ENCODE measurements at places on chromosomes 16 and 17. TPM values are rescaled to one million over a fixed set of nuclear protein-coding genes. Genes with fewer than 3 reads are reported as not detected.

- H3K4me3 ChIP-seq: no peak overlapping the region
- H3K27me3 ChIP-seq: peaks cover 3% of the 10 kb centered on the region
- no peak for DNase-seq
- H3K27ac ChIP-seq: no peak overlapping the region
- H3K4me1 ChIP-seq: peaks cover 6% of the 10 kb centered on the region
Measured at GRCh38 chr16:65002265-65002664, 119.6 kb downstream of the CDH11 start.

- H3K27ac ChIP-seq: no peak overlapping the region
- no peak for DNase-seq
- H3K36me3 ChIP-seq: no peaks in the 10 kb centered on the region
Measured at GRCh38 chr16:73614131-73614530, 566.2 kb upstream of the ZFHX3 start.

DNA sequence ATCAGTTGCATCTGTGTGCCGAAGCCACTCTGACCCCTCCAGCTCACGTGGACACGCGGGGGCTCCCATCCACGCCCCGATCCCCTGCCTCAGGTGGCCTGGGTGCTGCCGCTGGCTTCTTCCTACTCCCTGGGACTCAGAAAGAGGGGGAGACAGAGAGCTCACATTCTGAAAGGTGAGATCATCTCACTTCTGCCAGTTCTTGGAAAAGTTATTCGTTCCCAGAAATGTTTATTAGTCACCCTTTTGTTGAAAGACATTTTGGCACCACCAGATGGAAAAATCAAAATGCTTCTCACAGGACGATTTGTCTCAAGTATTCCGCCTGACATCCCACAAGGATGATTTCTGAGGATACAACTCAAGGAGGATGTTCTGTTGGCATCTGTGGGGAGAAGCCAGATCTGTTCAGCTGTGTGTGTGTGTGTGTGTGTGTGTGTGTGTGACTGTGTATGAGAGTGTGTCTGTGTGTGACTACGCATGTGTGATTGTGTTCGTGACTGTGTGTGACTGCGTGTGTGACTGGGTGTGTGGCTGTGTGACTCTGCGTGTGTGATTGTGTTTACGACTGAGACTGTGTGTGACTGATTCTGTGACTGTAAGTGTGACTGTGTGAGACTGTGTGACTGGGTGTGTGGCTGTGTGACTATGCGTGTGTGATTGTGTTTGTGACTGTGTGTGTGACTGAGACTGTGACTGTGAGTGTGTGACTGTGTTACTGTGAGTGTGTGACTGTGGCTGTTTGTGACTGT lies 207.3 kb downstream of the NTN1 start:
- H3K27ac ChIP-seq: no peak overlapping the region
- no peak for DNase-seq
- no peaks in the 10 kb centered on the region for H3K36me3 ChIP-seq
- no peaks in the 10 kb centered on the region for H3K4me1 ChIP-seq

The GRB2 gene
- 65.3 TPM for total RNA-seq

DNA sequence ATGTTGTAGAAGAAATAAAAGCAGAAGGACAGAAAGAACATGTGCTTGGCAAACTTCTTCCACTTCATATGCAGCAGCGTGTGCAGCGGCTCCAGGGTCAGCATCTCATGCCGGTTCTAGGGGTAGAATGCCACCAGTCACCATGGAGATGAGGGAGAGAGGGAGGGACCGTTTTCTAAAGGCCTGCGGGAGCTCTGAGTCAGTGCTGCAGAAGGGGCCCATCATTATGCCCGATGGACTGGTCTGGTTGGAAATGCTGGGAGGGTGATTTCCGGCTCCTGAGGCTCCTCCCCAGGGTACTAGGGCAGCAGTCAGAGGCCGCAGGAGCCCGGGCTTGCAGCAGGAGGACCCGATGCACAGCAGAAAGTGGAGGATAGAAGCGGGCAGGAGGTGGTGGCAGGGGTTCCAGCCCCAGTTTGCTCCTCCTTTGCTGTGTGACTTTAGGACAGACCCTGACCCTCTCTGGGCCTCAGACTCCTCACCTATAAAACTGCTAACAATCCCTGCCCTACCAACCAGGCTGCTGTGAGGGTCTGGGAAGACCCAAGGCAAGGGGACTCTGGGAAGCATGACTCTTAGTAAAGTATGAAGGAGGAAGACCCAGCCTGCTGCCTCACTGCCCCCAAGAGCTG lies 28.6 kb downstream of the TRPV3 start:
- DNase-seq: no peak
- no peak overlapping the region for H3K4me3 ChIP-seq
- no peaks in the 10 kb centered on the region for H3K36me3 ChIP-seq
- peaks cover 4% of the 10 kb centered on the region for H3K4me1 ChIP-seq
- peak overlapping the region; percentile 51 for H3K27ac ChIP-seq
- H3K27me3 ChIP-seq: peaks cover 3% of the 10 kb centered on the region

GRCh38 chr17:61460796-61461585 lies 8.8 kb downstream of the TBX4 start:
- no peak for DNase-seq
- H3K4me3 ChIP-seq: peak overlapping the region; percentile 79
- peaks cover 36% of the 10 kb centered on the region for H3K4me1 ChIP-seq

GRCh38 chr17:47999582-47999981 lies 28.7 kb downstream of the CDK5RAP3 start:
- no peak overlapping the region for H3K27ac ChIP-seq
- H3K4me1 ChIP-seq: peaks cover 45% of the 10 kb centered on the region
- H3K4me3 ChIP-seq: no peak overlapping the region
- no peak for DNase-seq

DNA sequence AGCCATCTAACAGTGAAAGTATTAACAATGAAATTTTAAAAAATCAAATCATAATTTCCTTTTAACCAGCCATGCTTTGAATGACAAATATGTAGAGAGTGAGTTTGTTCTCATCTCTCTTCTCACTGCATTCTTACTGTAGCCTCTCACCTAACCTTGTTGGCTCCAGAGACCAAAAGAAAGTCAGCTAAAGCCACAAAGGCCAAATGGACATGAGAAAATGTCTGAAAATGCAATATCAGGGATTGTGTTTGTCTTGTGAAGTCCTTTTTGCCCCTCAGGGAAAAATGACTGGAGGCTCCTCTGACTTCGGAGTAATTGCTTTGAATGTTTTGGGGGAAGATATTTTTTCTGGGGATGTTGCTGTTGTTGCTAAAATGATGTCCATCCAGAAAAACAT lies 166.3 kb downstream of the SLC39A11 start:
- H3K4me1 ChIP-seq: peaks cover 9% of the 10 kb centered on the region
- H3K4me3 ChIP-seq: no peak overlapping the region
- no peak overlapping the region for H3K27ac ChIP-seq

GRCh38 chr17:50265212-50265611 lies 9.1 kb upstream of the TMEM92 start:
- H3K4me1 ChIP-seq: peaks cover 56% of the 10 kb centered on the region
- no peaks in the 10 kb centered on the region for H3K36me3 ChIP-seq
- no peak for DNase-seq
- no peak overlapping the region for H3K4me3 ChIP-seq
- peaks cover 21% of the 10 kb centered on the region for H3K27me3 ChIP-seq

GRCh38 chr17:58786586-58787295 lies 31.1 kb downstream of the PPM1E start:
- H3K27me3 ChIP-seq: no peaks in the 10 kb centered on the region
- no peak overlapping the region for H3K4me3 ChIP-seq
- H3K4me1 ChIP-seq: peaks cover 14% of the 10 kb centered on the region
- DNase-seq: no peak
- H3K36me3 ChIP-seq: no peaks in the 10 kb centered on the region

GRCh38 chr17:75842963-75843576 lies 1.1 kb downstream of the UNC13D start:
- DNase-seq: no peak
- H3K27ac ChIP-seq: no peak overlapping the region
- H3K4me1 ChIP-seq: peaks cover 14% of the 10 kb centered on the region
- no peaks in the 10 kb centered on the region for H3K27me3 ChIP-seq
- H3K36me3 ChIP-seq: no peaks in the 10 kb centered on the region
- no peak overlapping the region for H3K4me3 ChIP-seq

- H3K27ac ChIP-seq: peak overlapping the region; percentile 64
- DNase-seq: no peak
- peaks cover 4% of the 10 kb centered on the region for H3K36me3 ChIP-seq
- peaks cover 38% of the 10 kb centered on the region for H3K4me1 ChIP-seq
Measured at GRCh38 chr16:3458852-3459361, 15.4 kb downstream of the NAA60 start.

DNA sequence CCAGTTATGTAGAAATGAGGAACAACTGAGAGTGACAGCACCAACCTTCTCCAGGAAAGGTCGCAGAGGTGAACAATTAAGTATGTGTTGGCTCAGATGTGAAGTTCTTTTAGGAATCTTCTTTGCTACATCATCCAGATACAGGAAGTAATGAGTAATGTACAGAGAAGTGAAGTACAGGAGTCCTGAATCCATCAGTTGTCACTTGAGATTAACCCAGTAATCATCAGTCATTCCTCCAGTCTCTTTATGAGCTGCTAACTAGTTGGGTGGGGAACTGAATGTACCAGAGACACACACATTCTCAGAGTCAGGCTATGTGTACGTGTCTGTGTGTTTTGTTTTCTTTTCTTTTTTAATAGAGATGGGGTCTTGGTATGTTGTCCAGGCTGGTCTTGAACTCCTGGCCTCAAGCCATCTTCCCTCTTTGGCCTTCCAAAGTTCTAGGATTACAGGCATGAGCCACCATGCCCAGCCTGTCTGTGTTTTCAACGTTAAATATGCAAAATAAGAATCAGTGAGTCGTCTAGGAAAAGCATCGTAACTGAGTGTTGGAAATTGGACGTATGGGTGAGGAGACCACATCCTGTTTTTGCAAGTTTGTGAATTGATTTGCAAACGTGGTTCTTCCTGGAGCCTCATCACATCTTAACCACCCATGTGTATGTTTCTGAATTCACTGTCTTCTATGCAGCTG lies 19.9 kb downstream of the ZNF200 start:
- H3K27ac ChIP-seq: no peak overlapping the region
- H3K4me3 ChIP-seq: no peak overlapping the region

DNA sequence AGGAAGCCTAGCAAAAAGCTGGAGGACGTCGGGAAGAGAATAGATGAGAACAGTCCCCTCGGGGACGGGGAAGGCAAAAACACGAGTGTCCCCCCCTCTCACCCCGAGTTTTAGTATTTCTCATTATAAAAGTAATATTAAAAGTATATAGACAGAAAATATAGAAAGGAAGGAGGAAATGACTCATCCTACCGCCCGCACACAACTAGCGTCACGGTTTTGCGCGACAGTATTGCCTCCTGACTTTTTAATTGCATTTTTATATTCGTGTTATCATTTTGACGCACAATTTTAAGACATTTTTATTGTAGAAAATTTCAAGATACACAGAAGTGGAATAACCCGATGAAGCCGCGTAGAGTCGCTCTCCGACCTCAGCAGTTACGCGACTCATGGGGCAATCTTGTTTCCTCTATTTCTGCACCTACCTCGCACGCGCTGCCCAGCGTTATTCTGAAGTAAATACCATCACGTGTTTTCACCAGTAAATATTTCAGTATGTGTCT lies 652 bp upstream of the SLC25A19 start:
- H3K27ac ChIP-seq: peak overlapping the region; percentile 98
- H3K36me3 ChIP-seq: no peaks in the 10 kb centered on the region
- peak overlapping the region; percentile 99 for H3K4me3 ChIP-seq
- no peaks in the 10 kb centered on the region for H3K27me3 ChIP-seq

DNA sequence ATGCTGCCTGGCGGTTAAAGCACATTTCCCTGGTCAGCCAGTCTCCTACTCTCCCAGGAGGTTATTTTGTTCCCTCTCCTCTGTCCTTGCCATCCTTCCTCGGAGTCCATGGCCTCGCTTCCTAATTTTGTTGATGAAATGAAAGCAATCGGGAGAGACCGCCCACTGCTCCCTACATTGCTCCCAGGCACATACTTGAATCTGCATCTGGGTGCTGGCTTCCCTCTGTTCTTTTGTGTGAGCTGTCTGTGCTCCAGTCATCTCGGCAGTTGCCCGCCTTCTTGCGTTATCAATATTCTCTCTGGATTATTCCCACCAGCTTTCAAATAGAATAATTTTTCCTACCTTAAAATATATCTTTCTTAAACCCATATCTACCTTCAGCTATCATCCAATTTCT lies 11.1 kb downstream of the KRT23 start:
- peaks cover 7% of the 10 kb centered on the region for H3K4me1 ChIP-seq
- no peak for DNase-seq
- H3K27ac ChIP-seq: peak overlapping the region; percentile 19
- H3K36me3 ChIP-seq: peaks cover 8% of the 10 kb centered on the region

GRCh38 chr16:31360251-31360650 lies 5.3 kb downstream of the ITGAX start:
- H3K4me3 ChIP-seq: no peak overlapping the region
- no peaks in the 10 kb centered on the region for H3K4me1 ChIP-seq
- H3K36me3 ChIP-seq: no peaks in the 10 kb centered on the region
- DNase-seq: no peak
- peaks cover 13% of the 10 kb centered on the region for H3K27me3 ChIP-seq

GRCh38 chr17:7098802-7099459 lies 15.7 kb downstream of the ASGR2 start:
- H3K36me3 ChIP-seq: no peaks in the 10 kb centered on the region
- H3K4me1 ChIP-seq: no peaks in the 10 kb centered on the region
- no peak overlapping the region for H3K4me3 ChIP-seq
- H3K27ac ChIP-seq: no peak overlapping the region
- peaks cover 48% of the 10 kb centered on the region for H3K27me3 ChIP-seq
- no peak for DNase-seq

The CCL7 gene
- not detected for total RNA-seq

DNA sequence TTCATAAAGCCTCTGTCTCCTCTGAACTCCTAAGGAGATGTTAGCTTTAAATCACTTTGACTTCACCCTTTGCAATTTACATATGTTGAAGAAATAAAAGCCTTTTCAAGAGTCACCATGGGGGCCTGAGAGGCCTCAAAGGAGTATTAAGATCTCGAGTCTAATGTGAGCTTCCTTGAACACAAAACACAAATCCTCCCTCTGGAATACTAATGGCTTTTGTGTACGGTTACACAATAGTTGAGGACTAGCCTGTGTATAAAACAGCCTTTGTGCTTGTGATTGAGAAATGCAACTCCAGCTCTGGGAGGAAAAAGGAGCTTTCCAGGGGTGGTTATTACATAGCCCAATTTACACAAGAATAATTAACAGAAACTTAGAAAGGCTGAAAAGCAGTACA lies 1140.2 kb downstream of the CDH11 start:
- no peak overlapping the region for H3K27ac ChIP-seq
- H3K36me3 ChIP-seq: no peaks in the 10 kb centered on the region
- H3K4me1 ChIP-seq: peaks cover 18% of the 10 kb centered on the region
- H3K27me3 ChIP-seq: no peaks in the 10 kb centered on the region
- no peak for DNase-seq

The HOXB8 gene
- total RNA-seq: 16.0 TPM

Data from type B pancreatic cell (in vitro differentiated cells).